ENCODE measurements at places on chromosomes 13 and 19.
A peak's percentile ranks its signal among the peaks of the same experiment; 100 is the strongest.

- DNase-seq = no peak
These were observed 151.1 kb downstream of the LHFPL6 start for GRCh38 chr13:39451860-39452301.

- no peak for DNase-seq
These were observed 1.3 kb downstream of the LSR start for GRCh38 chr19:35249848-35250711.

DNA sequence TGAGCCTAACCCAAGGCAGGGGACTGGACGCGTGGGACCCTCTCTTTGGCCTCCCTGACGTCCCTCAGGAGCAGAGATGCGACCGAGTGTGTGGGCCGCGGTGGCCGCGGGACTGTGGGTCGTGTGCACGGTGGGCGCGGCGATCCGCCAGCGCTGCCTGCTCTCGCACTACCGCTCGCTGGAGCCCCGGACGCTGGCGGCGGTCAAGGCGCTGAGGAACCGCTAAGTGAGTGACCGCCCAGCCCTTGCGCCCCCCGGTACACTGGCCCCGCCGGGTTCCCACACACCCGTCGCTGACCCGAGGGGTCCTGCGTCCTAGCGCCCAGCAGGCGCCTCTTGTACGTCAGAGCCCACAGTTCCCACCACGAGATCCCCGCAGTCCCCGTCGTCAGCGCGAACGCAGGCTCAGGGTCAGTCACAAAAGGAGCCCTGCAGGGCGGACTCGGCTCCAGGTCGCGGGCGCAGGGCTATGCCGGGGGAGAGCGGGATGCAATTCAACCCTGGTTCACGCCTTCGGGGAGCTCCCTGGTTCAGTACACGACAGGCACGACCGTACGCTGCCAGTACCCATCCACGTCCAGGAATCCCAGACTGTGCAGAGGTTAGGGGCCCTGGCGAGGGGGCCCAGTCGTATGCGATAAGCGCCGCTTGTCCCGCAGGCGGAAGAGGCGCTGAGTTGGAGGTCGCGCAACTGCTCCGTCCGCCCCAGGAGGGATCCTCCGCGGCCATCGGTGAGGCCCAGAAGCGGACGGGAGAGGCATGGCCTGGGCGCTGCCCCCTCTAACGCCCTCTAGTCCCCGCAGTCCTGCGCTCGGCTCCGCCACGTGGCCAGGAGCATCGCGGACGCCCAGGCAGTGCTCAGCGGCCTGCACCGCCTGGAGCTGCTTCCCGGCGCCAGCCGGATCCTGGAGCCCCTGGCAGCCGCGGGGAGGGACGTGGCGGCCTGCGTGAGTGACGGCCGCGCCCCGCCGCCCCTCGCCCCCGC is 3.6 kb upstream of the IFNL2 start:
- DNase-seq = no peak

- DNase-seq = no peak
These were observed 67.1 kb downstream of the KDM4B start for GRCh38 chr19:5035793-5036697.

GRCh38 chr19:46390866-46391265 is 22.5 kb downstream of the CCDC8 start:
- no peak for DNase-seq

GRCh38 chr13:49690133-49690994 is 922 bp downstream of the EBPL start:
- no peak for DNase-seq

DNA sequence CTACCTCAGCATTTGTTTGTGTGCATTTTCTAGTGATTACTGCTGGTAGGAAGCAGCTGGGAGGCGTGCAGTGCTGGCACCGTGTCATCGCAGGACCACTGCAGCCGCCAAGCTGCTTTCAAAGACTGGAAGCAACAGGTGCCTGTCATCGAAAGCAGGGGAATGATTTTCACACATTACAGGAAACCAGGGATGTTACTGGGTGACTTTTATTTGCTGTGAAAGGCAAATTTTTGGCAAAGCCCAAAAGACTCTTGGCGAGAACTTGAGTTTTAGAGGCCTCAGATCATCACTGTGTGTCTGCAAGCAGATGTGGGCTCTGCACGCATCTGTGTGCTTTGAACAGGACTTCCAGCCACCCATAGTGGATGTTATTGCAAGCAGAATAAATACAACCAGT is 176.4 kb downstream of the FLT1 start:
- no peak for DNase-seq

DNA sequence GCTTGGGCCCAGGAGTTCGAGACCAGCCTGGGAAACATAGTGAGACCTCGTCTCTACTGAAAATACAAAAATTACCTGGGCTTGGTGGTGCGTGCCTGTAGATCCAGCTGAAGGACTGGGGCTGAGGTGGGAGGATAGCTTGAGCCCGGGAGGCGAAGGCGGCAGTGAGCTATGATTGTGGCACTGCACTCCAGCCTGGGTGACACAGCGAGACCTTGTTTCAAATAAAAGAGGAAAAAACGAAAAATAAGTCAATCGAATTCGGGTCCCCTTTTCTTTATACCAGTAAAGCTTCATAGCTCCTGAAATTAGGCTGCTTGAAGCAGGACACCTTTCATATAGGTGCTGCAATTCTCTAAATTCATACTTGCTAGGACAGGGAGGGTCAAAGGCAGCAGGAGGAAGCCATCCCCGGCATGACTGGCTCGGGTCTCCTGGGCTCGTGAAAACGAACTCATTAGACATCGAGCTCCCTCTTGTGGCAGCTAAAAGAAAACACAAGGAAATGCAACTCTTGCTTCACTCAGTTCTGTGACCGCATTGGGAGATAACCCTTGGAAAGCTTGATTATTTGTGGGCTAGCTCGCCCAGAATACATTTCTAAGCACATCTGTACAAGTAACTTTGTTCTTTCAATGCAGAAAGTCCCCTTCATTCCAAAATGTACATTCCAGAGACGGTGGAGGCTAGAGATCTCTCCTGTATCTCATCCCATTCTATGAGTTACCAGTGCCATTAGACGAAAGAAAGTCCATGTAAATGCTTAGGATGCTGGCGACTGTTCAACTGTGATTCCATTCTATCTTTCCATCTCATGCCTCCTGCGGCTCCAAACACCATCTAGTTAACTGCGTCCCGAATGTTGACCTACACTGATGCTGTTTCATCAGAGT is 16.8 kb downstream of the FPR2 start:
- peak; percentile 4 for DNase-seq

- DNase-seq = no peak
These were observed 803 bp downstream of the FLT3 start for GRCh38 chr13:28099396-28100149.

DNA sequence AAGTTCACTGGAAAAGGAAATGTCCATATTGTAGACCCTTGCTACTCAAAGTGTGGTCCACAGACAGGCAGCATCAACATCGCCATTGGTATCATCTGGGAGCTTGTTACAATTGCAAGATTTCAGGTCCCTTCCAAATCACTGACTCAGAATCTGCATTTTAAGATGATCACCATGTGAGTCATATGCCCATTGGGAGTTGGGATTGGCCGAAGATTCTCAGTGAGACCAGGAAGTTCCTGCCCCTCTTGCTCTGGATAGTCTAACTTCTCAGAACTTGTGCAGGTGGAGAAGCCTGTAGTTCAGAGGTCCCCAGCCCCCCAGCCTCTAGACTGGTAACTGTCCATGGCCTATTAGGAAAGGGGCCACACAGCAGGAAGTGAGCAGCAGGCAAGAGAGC is 48.9 kb upstream of the URAD start:
- no peak for DNase-seq

GRCh38 chr13:98143157-98143553 is 261 bp downstream of the FARP1 start:
- no peak for DNase-seq

GRCh38 chr19:51916167-51916566 is 11.1 kb upstream of the ZNF613 start:
- no peak for DNase-seq

- DNase-seq = no peak
These were observed 897.0 kb downstream of the EFNB2 start for GRCh38 chr13:105638426-105638825.

DNA sequence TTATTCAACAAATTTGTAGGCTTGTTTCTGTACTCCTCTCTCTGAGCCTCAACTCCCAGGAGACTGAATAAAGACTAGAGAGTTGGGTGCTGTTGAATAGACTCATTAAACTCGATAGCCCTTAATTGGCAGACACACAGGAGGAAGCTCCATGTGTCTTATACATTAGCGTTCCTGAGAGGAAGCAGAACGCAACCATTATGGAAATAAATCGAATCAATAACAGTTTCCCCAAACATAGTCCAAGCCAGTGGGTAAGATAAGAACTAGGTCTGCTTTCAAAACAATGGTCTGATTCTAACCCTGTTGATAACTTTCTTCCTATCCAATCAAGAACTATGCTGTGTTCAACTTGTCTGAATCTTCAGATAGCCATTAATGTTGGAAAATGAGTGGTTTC is 118.1 kb upstream of the FNDC3A start:
- no peak for DNase-seq

GRCh38 chr13:38283346-38283745 is 66.3 kb upstream of the UFM1 start:
- no peak for DNase-seq

GRCh38 chr19:10766671-10767201 is 48.9 kb downstream of the DNM2 start:
- no peak for DNase-seq

DNA sequence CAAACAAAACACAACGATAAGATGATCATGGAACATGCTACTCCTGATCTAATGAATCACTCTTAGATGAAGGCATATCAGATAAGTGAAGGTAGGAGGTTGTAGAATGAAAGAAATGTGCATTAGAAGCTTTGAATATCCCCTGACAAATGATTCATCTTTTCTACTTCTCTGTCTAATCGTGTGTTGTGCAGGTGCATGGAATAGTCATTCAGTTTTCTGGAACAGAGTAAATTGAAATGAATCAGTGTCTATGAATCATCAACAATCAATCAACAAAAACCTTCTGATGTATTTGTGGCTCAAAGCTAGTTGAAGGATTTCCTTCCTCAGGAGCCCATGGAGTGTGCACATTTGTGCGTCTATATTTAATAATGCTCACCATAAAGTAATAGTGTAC is 1290.4 kb upstream of the PCDH20 start:
- no peak for DNase-seq

- DNase-seq = no peak
These were observed 748 bp downstream of the LHFPL6 start for GRCh38 chr13:39602277-39602613.

GRCh38 chr13:98208606-98209005 is 31.5 kb upstream of the RNF113B start:
- DNase-seq = no peak

DNA sequence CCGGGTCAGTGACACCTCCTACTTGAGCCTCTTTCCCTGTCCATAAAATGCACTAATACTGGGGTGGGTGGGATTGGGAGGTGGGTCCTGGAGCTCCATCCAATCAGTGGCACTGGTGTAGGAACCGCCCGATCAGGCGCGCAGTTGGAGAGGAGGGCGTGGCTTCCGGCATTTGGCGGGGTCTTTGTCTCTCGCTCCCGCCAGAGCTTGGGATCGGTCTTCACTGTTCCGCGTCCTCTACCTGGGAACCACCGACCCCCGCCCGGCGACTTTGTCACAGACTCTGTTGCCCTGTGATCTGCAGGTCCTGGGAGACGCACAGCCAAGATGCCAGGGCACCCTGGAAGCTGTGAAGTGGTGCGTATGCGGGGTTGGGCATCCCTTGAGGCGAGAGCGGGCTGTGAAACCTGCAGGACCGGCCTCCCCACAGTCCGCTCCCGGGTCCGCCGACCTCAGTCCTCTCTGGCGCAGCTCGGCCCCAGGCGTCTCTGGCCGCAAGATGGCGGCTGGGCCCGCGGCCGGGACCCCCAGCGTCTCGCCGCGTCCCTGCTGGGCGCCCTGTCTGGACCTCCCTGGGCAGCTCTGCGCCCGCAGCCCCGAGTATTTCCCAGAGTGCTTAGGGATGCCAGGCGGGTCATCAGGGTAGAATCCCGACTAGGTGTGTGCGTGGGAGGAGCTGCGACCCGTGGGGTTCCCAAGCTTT is 41.6 kb upstream of the ZNF730 start:
- DNase-seq = no peak

GRCh38 chr13:51576754-51577153 is 7.5 kb upstream of the WDFY2 start:
- no peak for DNase-seq

GRCh38 chr13:45683701-45684100 is 18.4 kb upstream of the CBY2 start:
- DNase-seq = no peak

DNA sequence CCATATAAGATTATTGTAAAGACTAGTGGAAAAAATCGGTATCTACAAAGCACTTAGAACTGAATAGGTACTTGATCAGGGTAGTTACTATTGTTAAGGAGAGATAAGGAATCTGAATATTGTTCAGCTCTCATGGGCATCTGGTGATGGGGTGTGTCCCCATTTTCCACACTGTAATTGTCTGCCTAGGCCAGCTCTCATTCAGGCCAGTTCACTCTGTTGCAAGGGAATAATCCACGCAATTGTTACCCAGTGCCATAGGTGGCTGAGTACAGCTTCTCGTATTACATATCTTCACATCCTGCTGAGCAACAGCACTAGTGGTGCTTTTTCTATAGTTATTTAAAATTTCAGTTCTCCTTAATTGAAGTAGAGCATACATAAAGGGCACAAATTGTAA is 45.6 kb upstream of the C13orf42 start:
- no peak for DNase-seq

- no peak for DNase-seq
These were observed 140.5 kb upstream of the VSTM2B start for GRCh38 chr19:29385191-29385795.

DNA sequence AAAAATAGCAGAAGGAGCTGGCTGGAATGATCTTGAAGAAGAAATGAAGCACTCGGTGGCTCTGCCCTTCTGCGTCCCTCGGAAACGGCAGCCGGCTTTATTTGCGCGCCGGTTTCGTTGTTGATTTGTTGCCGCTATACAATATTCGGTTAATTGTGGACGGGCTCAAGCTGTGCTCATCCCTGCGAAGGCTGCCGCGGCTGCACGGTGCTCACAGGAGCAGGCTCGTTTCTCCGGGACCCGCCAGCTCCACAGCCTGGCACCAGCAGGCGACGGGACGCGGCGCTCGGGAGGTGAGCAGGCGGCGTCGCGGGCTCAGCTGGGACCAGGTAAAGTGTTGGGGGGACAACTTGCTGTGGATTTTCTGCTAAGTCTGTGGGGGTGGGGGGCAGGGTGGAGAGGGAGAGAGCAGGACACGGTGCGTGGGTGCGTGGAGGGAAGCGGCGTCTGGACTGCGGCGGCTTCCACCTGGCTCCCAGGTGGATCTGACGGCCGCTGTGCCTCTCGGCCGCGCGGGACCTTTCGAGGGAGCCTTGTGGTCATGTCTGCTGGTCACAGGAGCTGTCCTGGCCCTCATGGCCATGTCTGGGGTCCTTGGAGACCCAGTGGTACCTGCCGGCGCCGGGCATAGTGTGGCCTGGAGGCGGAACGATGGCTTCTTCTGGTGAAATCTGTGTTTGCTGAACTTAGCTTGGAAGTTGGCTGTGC is 90.9 kb downstream of the TEX29 start:
- no peak for DNase-seq

GRCh38 chr19:42024622-42025111 is 30.6 kb upstream of the ATP1A3 start:
- DNase-seq = no peak

DNA sequence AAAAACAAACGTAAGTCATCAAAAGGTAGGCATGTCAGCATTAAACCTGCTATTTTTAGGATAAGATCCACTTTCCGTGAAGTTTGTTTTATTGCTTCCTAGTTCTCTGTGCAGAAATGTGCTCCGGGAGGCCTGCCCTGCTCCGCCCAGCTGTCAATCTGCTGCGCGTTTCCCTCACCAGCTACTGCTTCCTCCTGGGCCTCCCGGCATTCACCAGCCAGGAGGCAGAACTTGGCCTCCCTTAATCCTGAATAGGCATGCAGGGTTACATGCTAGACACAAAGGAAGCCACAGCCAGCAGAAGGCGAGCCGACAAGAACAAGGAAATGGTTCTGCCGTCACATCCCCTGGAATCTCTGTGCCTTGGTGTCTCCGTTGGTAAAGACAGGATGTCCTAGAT is 386.2 kb downstream of the IRS2 start:
- DNase-seq = no peak

Measured in stimulated activated CD8-positive, alpha-beta memory T cell treated with anti-CD3 and anti-CD28 coated beads, Interleukin-15, amount 100 ng/mL, for 48 hours (primary cell).